Breast epithelium (tissue), 4 donors: ENCODE measurements at places on chromosomes 13 and 19. TPM values are rescaled to one million over a fixed set of nuclear protein-coding genes. Genes with fewer than 3 reads are reported as not detected.

The C13orf46 gene
- total RNA-seq: 0.66 TPM

The ZNF208 gene
- total RNA-seq: 13.8 TPM

The RNF225 gene
- not detected for total RNA-seq

The FPR1 gene
- total RNA-seq: 14.9 TPM

The STK24 gene
- 61.3 TPM for total RNA-seq

The PGLYRP1 gene
- total RNA-seq: not detected

The C19orf81 gene
- total RNA-seq: not detected

The ZNF98 gene
- total RNA-seq: 19.2 TPM

The ZNF567 gene
- 20.6 TPM for total RNA-seq

The IGFL2 gene
- total RNA-seq: not detected

The CD22 gene
- total RNA-seq: 0.33 TPM

DNA sequence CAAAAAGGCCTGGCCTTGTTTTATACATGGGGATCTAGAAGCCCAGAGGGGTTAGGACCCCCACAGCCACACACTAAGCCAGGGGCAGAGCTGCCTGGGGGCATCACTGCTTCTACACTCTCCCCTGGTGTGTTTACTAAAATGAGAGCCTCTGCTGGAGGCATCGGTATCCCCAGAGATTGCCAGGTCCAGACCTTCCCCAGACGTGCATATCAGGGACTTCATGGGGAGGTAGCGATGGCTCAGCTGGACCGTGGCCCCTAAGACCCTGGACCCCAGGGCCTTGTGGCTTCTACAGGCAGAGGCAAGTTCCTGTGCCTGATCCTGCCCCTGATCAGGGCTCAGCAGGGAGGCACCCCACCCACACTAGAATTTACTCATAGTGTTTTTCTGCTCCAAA lies 13.5 kb downstream of the CLPTM1 start:
- no peaks in the 10 kb centered on the region for H3K4me1 ChIP-seq
- no peak overlapping the region for H3K27ac ChIP-seq
- DNase-seq: no peak
- H3K36me3 ChIP-seq: peaks cover 12% of the 10 kb centered on the region

DNA sequence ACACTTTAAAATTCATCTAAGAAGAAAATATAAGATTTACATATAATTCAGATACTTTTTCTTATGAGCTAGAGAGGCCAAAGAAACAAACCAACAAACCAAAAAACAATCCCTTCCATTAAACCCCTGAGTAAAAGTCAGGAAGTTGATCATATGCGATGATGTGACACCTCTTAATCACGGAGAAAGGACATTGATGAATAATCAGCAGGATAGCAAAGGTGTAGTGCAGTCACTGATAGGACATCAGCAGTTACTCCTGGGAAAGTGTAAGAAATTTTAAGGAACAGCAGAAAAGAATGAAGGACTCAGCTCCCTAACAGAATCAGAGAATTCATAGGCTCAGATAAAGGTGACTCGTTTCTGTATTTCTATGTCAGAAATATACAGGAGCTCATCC lies 202.4 kb upstream of the EDNRB start:
- DNase-seq: no peak
- no peak overlapping the region for H3K27ac ChIP-seq
- H3K36me3 ChIP-seq: no peaks in the 10 kb centered on the region
- no peaks in the 10 kb centered on the region for H3K27me3 ChIP-seq
- no peaks in the 10 kb centered on the region for H3K4me1 ChIP-seq

DNA sequence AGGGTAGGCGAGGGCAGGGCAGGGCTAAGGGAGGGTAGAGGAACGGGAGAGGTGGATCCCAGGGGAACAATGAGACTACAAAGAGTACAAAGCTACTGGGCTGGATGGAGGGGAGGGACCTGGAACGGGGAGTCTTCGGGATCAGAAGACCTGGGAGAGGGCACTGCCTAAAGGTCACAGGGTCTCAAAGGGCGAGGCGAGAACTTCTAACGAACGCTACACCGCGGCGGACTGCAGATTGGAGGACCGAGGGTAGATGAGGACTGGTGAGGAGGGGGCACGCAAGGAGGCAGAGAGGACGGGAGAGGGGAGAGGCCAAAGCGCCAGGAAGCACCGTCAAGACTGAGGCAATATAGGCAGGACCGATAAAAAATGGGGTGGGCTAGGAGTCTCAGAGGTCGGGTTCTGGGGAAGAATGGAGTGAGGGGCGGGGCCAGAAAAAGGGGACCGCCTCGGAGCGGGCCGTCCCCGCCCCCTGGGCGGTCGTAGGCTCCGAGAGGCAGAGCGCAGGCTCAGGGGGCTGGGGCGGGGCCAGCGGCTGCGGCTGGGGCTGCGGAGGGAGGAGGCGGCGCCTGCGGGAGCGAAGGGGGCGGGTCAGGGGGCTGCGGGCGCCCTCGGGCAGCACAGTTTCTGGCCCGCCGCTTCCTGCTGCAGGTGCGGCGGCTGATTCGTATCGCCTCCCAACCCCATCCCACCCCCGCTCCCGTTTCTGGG lies 1.3 kb upstream of the KCNC3 start:
- peak; percentile 73 for DNase-seq
- H3K27ac ChIP-seq: peak overlapping the region; percentile 76
- H3K4me1 ChIP-seq: peaks cover 13% of the 10 kb centered on the region
- H3K4me3 ChIP-seq: peak overlapping the region; percentile 53
- H3K27me3 ChIP-seq: peaks cover 3% of the 10 kb centered on the region

DNA sequence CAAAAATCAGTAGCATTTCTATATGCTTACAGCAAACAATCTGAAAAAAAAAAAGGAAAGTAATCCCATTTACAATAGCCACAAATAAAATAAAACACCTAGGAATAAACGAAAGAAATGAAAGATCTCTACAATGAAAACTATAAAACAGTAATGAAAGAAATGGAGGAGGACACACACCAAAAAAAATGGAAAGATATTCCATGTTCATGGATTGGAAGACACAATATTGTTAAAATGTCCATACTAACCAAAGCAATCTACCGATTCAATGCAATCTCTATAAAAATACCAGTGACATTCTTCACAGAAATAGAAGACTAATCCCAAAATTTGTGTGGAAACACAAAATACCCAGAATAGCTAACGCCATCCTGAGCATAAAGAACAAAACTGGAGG lies 4.7 kb downstream of the FCGBP start:
- H3K36me3 ChIP-seq: no peaks in the 10 kb centered on the region
- no peaks in the 10 kb centered on the region for H3K4me1 ChIP-seq
- DNase-seq: no peak
- peaks cover 5% of the 10 kb centered on the region for H3K27me3 ChIP-seq
- H3K4me3 ChIP-seq: no peak overlapping the region

GRCh38 chr13:97028441-97029299 lies 34.4 kb upstream of the OXGR1 start:
- H3K27me3 ChIP-seq: no peaks in the 10 kb centered on the region
- no peaks in the 10 kb centered on the region for H3K36me3 ChIP-seq
- H3K4me1 ChIP-seq: no peaks in the 10 kb centered on the region
- H3K27ac ChIP-seq: no peak overlapping the region
- no peak for DNase-seq

- no peak overlapping the region for H3K4me3 ChIP-seq
- H3K36me3 ChIP-seq: no peaks in the 10 kb centered on the region
- no peak overlapping the region for H3K27ac ChIP-seq
- no peak for DNase-seq
- H3K27me3 ChIP-seq: no peaks in the 10 kb centered on the region
Observed at GRCh38 chr19:9857920-9858746, 23.0 kb downstream of the PIN1 start.

- H3K36me3 ChIP-seq: no peaks in the 10 kb centered on the region
- no peaks in the 10 kb centered on the region for H3K27me3 ChIP-seq
- H3K4me1 ChIP-seq: no peaks in the 10 kb centered on the region
- no peak for DNase-seq
Observed at GRCh38 chr19:33445442-33446329, 72.2 kb downstream of the CEBPG start.

DNA sequence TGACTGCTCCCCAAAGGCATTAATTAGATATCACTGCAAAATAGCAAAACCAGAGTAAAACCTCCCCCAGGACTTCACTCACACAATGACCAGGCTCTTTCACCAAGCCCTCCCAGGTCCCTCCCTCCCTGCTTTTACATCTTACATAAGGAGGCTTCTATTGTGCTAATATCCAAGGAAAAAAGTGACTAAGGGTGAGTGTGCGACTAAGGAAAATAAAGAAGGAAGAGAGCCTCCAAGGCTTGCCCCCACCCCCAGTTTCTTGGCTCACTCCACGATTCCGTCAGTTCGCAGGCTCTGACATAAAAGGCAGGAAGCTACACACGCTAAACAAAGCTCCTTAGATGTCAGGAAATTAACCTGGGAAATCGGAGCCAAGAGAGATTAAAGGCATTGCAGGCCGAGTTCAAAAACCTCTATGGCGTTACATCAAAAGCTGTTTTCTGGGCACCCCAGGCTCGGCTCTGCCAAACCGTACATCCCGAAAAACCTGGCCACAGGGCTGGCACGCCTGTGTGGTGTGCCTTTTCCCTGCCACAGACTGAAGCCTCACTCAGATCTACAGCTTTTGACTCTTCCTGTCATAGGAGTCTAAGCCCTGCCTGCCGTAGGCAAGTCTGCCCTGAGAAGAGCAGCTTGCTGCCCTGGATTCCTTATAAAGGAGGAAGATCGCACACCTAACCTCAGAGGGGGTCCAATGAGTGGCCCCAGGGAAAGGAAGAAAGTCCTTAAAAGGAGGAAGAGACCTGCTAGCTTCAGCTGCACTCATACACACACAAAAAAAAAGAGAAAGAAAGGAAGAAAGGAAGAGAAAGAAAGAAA lies 67.0 kb upstream of the SERP2 start:
- no peaks in the 10 kb centered on the region for H3K27me3 ChIP-seq
- peak overlapping the region; percentile 90 for H3K27ac ChIP-seq
- DNase-seq: peak; percentile 66
- no peaks in the 10 kb centered on the region for H3K36me3 ChIP-seq
- H3K4me1 ChIP-seq: no peaks in the 10 kb centered on the region
- H3K4me3 ChIP-seq: peak overlapping the region; percentile 27

DNA sequence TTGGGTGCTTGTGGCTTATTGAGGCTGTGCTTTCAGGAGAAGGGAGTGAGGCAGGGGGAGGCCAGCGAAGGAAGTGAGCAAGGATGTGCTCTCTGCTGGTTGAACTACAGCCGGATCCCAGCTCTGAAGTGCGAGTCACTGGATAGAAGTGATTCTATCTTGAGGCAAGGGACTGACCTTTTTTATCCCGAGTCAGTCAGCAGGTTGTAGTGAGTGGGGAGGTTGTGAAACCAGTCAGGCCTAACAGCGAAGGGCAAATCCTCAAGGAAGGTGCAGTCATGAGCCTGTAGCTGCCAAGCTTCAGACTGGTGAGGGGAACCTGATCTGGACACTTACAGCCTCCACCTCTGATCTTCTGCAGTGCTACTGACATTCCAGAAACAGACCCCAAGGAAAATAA lies 18.6 kb downstream of the SCEL start:
- H3K36me3 ChIP-seq: no peaks in the 10 kb centered on the region
- H3K4me3 ChIP-seq: no peak overlapping the region
- no peaks in the 10 kb centered on the region for H3K27me3 ChIP-seq
- no peaks in the 10 kb centered on the region for H3K4me1 ChIP-seq
- no peak overlapping the region for H3K27ac ChIP-seq

DNA sequence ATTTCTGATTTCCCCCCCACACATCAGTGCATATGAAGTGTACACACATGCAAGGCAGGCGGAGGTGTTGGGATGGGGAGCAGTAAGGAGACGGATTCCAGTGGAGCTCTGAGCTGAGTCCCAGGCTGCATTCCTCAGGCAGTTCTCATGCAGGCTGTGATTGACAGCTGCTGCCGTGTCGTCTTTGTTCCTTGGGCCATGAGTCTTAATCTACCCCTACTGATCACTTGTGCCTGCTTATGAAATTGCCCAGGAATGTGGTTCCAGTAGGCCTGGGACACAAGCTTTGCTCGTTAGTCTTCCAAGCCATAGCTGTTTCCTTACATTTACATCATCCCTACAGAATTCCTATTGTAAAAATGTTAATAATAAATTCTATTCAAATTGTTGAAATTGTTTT lies 1241.9 kb downstream of the UQCRFS1 start:
- H3K27ac ChIP-seq: no peak overlapping the region
- no peak overlapping the region for H3K4me3 ChIP-seq
- DNase-seq: no peak
- H3K36me3 ChIP-seq: no peaks in the 10 kb centered on the region
- H3K4me1 ChIP-seq: no peaks in the 10 kb centered on the region

DNA sequence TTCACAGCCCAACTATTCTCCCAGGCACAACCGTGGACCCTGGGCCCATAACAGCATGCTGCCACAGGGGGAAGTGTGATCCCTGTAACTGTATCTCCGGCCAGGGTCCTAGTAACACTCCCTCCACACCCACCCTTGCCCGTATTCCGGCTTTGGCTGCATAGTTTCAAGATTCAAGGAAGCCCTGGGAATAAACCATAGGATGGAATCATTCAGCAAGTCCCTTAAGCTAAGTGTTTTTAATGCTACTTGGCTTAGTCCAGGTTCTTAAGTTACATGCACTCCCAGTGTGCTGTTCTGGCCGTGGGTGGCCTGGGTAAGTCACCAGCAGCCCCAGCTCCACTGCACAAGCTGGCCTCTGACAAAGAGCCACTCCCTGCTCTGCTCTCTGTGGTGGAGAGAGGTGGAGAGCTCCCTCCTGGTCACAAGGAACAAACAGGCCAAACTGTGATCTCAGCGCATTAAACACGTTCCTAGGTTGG lies 532.4 kb upstream of the SGCG start:
- no peaks in the 10 kb centered on the region for H3K36me3 ChIP-seq
- no peak for DNase-seq
- no peak overlapping the region for H3K27ac ChIP-seq
- H3K4me3 ChIP-seq: no peak overlapping the region
- H3K27me3 ChIP-seq: no peaks in the 10 kb centered on the region
- no peaks in the 10 kb centered on the region for H3K4me1 ChIP-seq

- no peaks in the 10 kb centered on the region for H3K27me3 ChIP-seq
- H3K4me3 ChIP-seq: no peak overlapping the region
- H3K4me1 ChIP-seq: no peaks in the 10 kb centered on the region
- no peaks in the 10 kb centered on the region for H3K36me3 ChIP-seq
Observed at GRCh38 chr13:97423300-97424045, 10.5 kb upstream of the RAP2A start.

DNA sequence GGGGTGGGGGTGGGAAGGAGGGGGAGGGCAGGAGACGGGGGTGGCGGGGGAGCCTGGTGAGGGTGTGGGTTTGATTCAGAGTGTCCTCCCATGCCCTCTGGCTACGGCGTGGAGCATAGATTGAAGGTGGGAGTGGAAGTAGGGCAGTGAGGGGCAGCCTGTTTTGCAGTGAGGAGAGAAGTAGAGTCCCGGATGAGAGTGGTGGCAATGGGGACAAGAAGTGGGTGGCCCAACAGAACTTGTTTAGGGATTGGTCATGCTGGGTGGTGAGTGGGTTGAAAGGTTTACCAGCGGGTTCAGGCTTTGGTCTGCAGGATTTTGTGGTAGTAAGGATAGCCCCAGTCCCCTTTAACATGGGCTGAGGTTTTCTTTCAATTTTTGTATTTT lies 35.5 kb downstream of the SIPA1L3 start:
- no peaks in the 10 kb centered on the region for H3K27me3 ChIP-seq
- no peaks in the 10 kb centered on the region for H3K4me1 ChIP-seq
- peak overlapping the region; percentile 36 for H3K27ac ChIP-seq
- DNase-seq: no peak
